Activated CD4-positive, CD25-positive, alpha-beta regulatory T cell treated with anti-CD3 and anti-CD28 coated beads, Interleukin-2, amount 50 U/mL, for 16 hours (primary cell): ENCODE measurements at places on chromosomes 1 and 21.

GRCh38 chr1:3786468-3787348 lies 9.6 kb downstream of the LRRC47 start:
- no peak for DNase-seq

- DNase-seq = no peak
Observed at GRCh38 chr1:44714532-44714931, 16.4 kb downstream of the RNU5D-1 start.

DNA sequence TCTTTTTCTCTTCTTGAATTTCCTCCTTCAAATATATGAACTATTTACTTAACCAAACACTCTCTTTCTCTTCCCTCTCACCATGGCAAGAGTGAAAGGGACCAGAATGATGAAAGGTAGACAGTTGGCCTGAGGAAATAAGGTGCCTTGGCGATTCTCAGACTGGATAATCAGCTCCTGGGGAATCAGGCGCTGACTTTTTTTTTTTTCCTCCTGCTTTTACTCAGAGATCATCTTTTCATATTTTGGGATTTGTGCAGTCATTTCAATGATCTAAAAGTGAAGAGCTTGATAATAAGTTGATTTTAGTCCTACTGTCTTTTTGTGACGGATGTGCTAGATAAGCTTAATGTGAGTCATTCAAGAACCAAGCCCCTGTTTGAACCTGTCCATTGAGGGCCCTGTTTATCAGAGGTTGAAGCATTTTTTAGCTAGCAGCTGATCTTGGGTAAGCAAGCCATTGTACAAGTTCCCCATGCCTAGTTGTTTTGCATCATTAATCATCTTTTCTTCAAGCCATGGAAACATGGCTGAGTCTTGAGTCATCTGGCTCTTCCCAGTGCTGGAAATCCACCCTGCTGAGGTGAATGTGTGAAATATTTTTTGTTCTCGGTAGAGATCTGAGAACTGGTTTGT lies 40.8 kb downstream of the ITSN1 start:
- no peak for DNase-seq

DNA sequence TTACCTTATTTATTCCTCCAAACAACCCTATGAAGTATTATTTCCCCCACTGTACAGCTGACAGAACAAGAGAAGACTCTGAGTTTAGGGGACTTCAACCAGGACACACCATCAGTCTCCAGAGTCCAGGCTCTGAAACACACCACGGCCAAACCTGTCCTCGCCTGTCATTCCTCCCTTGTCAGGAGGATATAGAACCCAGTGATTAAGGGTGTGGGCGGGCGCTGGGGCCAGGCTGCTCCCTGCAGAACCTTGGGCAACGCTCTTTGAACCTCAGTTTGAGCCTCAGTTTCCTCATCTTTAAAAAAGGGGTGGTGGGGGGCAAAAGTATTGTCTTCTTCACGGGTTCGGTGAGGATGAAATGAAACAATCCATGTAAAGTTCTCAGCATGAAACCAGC lies 9.4 kb upstream of the CEP85 start:
- DNase-seq = no peak

GRCh38 chr1:71170925-71171324 lies 90.1 kb upstream of the ZRANB2 start:
- no peak for DNase-seq

- no peak for DNase-seq
Observed at GRCh38 chr1:233675893-233676292, 62.0 kb downstream of the KCNK1 start.

DNA sequence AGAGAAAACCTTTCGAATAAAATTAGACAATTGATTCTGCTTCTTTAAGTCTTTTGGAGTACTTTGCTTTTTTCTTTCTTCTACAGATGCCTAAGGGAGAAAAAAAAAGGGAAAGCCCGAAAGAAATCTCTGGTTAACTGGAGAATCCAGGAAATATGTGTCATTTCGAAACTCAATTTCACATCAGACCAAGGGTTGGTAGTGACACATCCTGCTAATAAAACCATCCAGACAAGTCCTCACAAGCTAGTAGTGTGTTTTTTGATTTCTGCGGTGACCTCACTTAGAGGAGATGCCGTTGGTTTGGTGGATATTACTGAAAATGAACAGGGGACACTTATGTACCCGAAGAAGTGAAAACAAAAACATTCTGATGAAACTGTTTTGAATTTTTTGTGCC lies 726.5 kb upstream of the ADAMTS5 start:
- no peak for DNase-seq

DNA sequence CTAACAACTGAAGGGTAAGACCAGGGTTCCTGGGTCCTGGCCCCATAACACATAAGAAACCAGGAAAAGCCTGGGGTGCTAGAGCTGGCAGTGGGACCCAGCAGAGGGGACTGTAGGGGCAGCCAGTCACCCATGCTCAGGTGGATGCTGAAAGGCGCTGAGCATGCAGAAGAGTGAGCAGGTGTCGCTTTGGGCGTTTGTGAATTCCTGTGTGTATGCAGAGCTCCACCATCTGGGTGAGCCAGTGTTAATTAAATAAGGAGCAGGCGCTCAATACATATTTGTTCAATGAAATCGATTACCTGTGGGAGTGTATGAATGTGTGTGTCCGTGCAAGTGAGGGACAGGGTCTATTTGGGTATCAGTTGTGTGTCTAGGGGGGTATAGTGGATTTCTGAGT lies 499 bp downstream of the C1QA start:
- no peak for DNase-seq

DNA sequence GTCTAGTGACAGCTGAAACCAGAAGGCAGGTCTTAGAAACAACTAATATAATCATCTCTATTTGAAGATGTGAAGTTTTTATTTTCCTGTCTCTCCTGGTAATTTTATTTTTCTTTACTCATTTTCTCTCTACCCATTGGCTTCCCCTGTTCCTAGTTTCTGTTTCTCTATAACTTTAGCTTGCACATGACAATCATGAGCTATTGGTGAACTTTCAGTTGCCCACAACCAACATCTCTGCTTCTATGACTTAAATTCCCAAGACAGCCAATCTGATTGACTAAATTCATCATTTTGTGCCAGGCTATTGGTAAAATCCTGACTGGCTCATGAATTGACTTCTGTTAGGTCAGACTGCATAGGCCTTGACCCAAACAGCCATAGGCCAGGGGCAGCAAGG lies 13.7 kb upstream of the ACADM start:
- DNase-seq = no peak

DNA sequence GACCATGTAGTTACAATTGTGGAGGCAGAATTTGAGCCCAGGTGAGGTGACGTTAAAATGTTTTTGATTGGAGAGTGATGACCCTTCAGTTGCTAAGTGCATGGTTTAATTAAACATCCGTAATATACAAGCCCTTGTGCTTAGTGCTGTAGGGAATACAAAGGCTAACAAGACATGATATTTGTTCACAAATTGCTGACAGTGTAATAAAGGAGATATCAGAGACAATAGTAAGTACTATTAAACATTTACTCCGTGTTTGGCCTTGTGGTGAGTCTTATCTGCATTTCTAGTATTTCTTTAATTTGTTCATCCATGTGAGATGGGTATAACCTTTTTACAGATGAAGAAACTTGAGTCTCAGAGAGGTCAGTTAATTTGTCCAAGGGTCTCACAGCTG lies 37.9 kb downstream of the RLF start:
- no peak for DNase-seq

GRCh38 chr1:186014370-186015037 lies 280.3 kb downstream of the HMCN1 start:
- no peak for DNase-seq

DNA sequence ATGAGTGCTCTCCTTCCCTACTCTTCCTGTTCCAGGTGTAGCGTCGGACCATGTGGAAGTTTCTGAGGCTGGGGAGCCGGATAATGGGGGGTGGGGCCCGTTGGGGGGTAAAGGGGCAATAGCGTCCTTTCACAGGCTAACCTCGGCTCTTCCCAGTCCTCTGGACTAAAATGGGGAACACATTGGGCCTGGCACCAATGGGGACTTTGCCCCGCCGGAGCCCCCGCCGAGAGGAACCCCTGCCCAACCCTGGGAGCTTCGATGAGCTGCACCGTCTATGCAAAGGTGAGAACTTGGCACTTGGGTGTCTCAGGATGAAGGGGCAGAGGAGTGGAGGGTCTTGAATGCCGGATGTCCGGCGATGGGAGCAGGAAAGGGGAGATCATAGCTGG lies 456 bp downstream of the TOMM40L start:
- DNase-seq = no peak

DNA sequence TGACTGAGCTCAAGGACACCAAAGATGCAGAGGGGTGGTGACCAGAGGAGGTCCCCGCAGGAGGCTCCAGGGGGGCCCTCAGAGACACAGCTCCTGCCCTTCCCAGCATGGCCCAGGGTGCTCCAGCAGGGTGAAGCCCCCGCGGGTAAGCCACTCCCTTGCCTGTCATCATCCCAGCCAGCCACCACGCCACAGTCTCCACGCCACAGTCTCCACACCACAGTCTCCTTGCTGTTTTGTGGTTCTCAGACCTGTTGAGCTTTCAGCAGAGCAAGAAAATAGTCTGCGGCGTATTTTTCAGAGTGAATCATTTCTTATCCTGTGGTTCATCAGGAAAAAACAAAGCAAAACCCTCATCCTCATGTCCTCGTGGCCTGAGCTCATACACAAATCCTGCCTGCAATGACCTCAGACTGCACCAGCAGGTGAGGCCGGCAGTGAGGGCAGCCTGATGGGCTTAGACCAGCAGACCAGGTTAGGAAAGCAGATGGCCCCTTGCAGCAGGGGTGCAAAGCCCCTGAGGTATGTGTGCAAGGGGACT lies 25.7 kb upstream of the ABCG1 start:
- DNase-seq = no peak

- no peak for DNase-seq
Observed at GRCh38 chr1:103283371-103283770, 175.0 kb upstream of the COL11A1 start.

DNA sequence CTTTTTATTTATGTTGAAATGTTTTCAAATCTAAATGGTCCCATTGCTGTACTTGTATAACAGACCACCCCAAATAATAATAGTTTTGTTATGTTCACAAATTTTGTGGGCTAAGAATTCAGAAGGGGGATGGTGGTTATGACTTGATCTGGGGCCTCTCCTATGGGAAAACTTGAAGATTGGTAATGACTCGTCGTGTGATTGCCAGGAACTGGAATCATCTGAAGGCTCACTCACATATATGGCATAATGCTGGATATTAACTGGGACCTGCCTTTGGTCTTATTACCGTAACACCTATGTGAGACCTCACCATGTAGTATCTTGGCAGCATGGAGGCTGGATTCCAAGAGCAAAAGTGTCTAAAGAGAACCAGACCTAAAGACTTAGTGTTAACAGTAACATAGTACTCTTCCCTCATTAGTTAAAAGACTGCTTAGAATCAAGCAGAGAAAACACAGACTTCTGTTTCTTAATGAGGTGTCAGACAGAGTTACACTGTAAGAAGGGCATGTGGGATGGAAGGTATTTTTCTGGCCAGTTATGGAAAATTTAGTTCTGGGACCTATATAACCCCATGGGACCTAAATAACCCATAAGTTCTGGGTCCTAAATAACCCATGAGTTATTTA lies 11.9 kb downstream of the LYPLAL1 start:
- no peak for DNase-seq

DNA sequence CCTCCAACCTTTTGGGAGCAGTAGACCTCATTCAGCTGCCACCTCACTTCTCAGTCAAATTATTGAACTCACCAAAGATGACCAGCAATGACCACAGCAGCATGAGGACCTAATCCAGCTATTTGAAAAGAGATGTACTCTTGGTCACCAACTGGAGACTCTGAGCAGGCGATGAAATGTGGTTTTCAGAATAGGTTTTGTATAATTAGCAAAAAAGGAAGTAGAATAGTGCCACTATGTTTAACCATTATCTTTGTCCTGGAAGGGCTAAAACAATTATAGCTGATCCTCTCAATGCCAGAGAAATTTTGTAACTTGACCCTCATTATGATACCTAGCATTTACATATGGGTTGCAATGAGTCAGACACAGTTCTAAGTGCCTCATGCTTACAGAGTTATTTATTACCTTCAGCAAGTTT lies at the start of gene FCRL2:
FCRL2 (minus strand) TSS at position 162 of the 421 bp plus-strand sequence; CDS start at position 103, 59 bp downstream.
- DNase-seq = no peak

GRCh38 chr1:201385299-201385891 lies 7.9 kb upstream of the TNNT2 start:
- no peak for DNase-seq

DNA sequence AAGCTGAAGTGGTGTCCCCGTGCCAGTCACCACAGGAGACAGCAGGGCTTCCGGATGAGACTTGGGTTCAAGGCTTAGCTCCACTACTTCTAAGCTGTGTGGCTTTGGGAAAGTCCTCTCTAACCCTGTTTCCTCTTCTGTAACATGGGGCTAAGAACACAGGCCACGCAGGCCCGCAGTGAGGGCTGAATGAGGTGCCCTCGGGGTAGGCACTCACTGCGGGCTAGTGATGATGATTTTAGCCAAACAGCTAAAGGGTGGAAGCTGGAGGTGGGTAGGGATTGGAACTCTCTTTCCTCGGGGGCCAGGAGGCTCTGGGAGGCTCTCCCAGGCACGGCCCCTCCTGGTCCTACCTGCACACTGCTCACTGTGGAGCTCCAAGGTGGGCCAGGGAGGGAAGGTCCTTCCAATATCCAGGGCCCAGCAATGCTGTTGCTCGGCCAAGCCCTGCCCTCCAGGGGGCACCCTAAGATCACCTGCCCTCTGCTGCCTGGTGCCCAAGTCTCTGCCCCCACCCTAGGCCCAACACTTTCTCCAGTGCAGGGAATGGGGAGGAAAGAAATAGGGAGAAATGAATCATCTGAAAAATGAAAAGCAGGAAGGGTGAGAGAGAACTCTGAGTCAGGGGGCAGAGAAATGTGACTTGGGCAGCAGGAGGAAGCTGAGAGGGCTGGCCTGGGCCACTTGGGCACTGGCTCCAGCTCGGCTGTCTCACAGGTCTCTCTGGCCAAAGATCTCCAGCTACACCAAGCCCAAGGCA lies 19.2 kb upstream of the EVA1B start:
- DNase-seq = no peak

DNA sequence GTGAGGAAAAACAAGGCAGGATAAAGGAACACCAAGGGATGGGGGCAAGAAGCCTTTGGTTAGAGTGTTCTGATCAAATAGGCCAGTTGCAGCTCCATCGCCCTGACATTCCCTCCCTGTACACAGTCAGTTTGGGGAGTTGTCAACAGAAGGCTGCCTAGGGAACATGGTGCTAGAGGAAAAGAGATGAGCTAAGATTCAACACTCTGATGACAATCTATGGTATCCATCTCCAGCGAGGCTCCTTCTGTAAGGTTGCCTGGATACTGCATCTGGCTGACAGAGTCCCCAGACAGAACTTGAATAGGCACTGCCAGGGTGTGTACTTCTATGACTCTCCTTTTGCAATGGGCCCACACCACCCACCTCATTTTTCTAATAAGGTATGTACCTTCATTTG lies 11.2 kb upstream of the SLAMF9 start:
- DNase-seq = no peak

- no peak for DNase-seq
Observed at GRCh38 chr1:84581648-84582047, 7.4 kb upstream of the CTBS start.

DNA sequence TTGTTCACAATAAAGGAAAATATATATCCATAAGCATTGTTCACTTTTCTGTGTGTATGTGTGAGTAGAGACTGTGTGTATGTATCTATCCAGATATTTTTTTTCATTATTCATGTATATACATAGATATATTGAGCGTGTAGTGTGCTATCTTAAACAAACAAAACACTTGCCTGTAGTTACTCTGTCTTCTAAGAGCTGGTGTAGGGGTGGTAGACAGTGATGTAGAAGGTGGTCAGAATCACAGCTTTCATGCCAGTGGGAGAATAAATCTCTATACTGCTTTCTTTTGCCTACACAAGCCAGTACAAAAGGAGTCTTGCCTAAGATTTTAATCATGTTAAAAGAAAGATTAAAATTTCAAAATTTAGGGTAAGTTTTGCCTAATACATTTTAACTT lies 122.0 kb downstream of the UCHL5 start:
- no peak for DNase-seq
